ENCODE measurements at places on chromosomes 1 and 21.

GRCh38 chr1:205576011-205576410, 55.8 kb downstream of the ELK4 start:
- DNase-seq: no peak

DNA sequence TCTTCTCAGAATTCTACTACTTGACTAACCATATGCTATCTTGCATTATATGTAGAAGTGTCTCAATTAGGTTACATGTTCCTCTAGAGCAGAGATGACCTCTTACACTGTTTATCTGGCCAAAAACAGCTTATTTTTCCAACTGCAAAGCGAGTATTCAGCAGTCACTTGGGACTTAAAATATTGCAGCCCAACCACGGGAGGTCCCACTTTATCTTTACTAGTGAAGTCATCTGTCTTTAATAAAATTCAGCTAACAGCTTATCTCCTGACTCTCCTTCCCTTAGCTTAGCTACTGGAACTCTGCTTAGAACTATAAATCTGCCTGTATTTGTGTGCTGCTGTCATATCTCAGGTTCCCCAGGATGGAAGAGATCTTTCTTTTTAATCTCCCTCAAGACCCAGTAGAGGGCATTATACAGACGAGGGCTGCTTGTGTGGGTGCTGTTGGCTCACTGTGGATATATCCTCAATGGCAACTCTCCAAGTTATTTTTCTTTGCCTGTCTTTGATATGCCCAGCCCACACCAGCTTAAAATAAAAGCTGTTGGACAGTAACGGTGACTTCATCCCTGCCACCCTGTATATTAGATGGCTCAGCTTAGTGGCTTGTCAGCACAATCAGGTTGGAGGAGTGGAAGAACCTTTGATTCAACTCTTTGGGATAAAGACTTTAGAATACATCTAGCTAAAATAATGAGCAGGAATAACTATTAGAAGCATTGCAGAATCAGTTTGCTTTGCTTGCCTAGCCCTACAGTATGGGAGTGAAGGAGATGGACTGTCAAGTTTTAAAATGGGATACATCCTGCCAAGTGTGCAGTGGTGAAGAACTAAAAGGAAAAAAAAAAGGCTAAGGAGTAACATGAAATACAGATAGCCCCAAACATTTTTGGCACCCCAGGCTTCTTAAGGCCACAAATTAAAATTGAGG, 9.6 kb downstream of the ENSA start:
- DNase-seq: no peak

- DNase-seq: no peak
Measured at GRCh38 chr1:170864876-170865538, 70.3 kb upstream of the MROH9 start.

DNA sequence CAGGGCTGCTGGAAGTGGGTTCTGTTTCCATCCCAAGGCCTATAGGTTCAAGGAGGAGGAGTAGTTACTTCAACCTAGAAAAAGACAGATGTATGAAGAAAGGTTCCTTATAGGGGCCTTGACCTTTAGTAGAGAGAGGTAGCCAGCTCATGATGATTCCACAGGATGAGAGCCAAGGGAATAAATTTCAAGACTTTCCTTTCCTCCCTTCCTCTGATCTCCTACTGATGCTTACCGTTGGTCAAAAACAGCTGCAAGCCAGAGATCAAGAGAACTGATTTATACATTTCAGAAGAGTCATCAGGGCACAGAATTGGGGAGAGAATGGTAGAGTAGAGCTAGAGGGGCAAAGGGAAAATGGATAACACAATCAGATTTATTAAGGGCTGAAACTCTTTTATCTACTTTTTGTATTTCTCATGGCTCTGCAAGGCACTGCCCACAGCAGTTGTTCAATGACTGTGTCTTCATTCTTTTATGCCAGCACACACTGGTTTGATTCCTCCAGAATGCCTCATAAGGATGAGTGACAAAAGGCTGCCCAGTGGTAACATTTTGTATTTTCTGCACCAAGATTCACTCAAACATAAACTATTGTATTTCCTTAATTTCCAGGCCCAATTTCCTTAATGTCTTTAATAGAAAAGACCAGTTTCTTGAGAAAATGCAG, 37.4 kb downstream of the AK5 start:
- DNase-seq: no peak

GRCh38 chr1:181152892-181153633, 64.6 kb downstream of the IER5 start:
- DNase-seq: no peak

- DNase-seq: no peak
Measured at GRCh38 chr1:6171548-6172124, 8.5 kb downstream of the CHD5 start.

DNA sequence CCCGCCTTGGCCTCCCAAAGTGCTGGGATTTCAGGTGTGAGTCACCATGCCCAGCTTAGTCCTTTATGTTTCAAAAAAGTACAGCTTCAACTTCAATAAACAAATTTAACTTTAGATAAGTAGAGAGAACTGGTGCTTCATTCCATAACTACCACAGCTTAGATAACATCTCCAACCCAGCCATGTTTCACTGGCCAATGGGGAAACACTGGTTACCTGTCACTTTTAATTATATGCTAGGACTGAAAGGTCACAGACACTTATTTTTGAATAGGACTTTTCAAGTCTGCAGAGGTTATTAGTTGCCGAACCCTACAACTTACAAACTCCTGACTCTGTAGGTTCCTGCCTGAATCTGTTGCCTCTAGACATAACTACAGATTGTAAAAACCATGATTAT, 56.5 kb upstream of the ST6GALNAC3 start:
- DNase-seq: no peak

- no peak for DNase-seq
Measured at GRCh38 chr21:35378881-35379280, 329.8 kb upstream of the RUNX1 start.

- no peak for DNase-seq
Measured at GRCh38 chr1:48082271-48082962, 85.2 kb upstream of the TRABD2B start.

DNA sequence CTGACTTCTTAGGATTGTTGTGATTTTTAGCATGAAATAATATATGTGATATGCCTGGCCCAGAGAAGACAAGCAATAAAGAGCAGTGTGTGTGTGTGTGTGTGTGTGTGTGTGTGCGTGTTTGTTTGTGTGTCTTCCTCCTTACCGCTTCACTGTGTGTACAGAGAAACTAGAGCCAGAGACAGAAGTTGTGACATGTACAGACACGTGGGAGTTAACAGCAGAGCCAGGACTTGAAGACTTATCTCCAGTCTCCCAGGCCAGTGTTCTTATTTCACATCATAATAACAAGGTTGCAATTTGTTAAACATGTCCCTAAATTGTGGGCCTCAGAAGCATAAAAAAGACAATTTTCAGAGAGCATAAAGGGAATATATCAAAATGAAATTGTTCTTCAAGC, 192.0 kb upstream of the JUN start:
- no peak for DNase-seq
